Naive thymus-derived CD4-positive, alpha-beta T cell (primary cell): ENCODE measurements at places on chromosomes 5 and 9. TPM values are rescaled to one million over a fixed set of nuclear protein-coding genes. Genes with fewer than 3 reads are reported as not detected.

EGFL7 gene
- not detected for total RNA-seq

GRCh38 chr5:89292487-89292886 is 409.5 kb upstream of the MEF2C start:
- no peaks in the 10 kb centered on the region for H3K27me3 ChIP-seq
- H3K4me1 ChIP-seq, result no peaks in the 10 kb centered on the region
- no peaks in the 10 kb centered on the region for H3K36me3 ChIP-seq
- no peak overlapping the region for H3K27ac ChIP-seq
- no peak overlapping the region for H3K4me3 ChIP-seq
- no peak for DNase-seq

- H3K27me3 ChIP-seq, result no peaks in the 10 kb centered on the region
- H3K4me3 ChIP-seq, result no peak overlapping the region
- H3K4me1 ChIP-seq, result no peaks in the 10 kb centered on the region
- H3K27ac ChIP-seq, result no peak overlapping the region
Observed at GRCh38 chr9:75826314-75826713, 64.2 kb upstream of the PCSK5 start.

PRDM9 gene
- not detected for total RNA-seq

- DNase-seq, result no peak
- no peak overlapping the region for H3K4me3 ChIP-seq
- no peaks in the 10 kb centered on the region for H3K4me1 ChIP-seq
Observed at GRCh38 chr5:119063579-119064379, 7.1 kb upstream of the DMXL1 start.

- DNase-seq, result peak; percentile 70
- no peaks in the 10 kb centered on the region for H3K27me3 ChIP-seq
- H3K4me3 ChIP-seq, result peak overlapping the region; percentile 100
- H3K4me1 ChIP-seq, result peaks cover 23% of the 10 kb centered on the region
Observed at GRCh38 chr5:134524272-134524825, 1.1 kb upstream of the JADE2 start.
